ENCODE measurements at places on chromosomes 11 and 22.

GRCh38 chr11:3684129-3684818, 13.1 kb upstream of the CHRNA10 start:
- DNase-seq: no peak

DNA sequence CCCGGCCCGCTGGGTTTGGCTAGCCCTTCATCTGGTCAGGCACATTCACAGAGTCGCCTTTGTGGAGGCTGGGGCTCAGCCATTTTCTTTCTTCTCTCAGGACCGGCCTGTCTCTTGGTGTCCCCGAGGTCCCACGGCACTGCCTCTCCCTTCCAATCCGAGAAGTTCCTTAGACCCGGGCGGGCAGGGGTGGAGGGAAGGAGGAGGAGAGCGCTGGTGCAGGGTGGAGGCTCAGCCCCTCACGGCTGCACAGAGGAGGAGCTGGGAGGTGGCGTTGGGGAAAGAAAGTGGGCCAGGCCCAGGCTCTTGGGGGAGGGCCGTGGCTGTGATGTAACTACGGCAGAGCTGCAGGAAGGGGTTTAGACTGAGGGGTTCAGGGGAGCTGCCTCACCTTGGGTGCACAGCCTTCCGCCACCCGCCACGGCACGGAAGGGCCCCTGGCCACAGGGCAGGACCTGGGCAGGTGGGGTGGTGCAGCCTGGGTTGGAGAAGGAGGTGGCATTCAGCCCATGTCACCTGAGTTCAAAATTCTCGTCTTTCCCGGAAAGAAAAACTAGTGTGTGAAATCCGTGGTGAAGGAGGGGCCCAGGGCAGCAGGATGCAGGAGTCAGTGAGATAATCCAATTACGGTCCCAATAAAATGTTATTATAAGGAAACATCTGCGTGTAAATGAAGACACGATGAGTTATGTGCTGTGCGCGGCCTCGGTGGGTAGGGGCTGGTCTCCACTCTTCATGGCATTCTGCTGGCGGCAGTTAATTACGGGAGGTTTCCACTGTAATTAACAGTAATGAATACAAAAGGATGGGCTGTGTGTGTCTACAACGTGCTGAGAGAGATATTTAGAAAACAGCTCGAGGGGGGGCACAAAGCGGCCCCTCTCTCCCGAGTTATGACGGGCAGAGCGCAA, 1.7 kb downstream of the BRSK2 start:
- no peak for DNase-seq

GRCh38 chr11:94424011-94424410, 22.8 kb upstream of the GPR83 start:
- DNase-seq: no peak

DNA sequence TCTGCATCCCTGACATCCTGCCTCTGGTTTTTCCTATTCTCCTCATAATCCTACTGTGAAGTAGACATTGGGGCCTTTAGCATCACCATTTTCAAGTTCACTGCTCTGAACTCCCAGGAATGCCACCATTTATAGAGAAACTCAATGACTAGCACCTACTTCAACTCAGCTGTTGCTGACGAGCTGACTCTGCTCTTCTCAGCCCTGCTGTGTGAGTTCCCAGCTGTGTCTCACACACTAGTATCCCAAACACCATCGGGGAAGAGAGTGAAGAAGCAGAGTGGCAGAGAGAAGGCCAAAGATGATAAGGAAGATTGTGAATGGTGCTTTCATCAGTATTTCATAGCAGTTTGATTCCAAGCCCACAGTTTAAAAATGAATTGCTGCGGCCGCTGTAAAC, 71.9 kb downstream of the PLEKHA7 start:
- no peak for DNase-seq

Data from stimulated activated CD4-positive, alpha-beta T cell treated with anti-CD3 and anti-CD28 coated beads, Interleukin-1b, Interleukin-23, amount 100 ng/mL, for 1 hour (primary cell).